ENCODE measurements at places on chromosomes 7 and 10.

- no peak for ATAC-seq
These were observed 68.7 kb downstream of the MBL2 start for GRCh38 chr10:52703898-52704297.

- no peak for ATAC-seq
These were observed 44.8 kb downstream of the CLIP2 start for GRCh38 chr7:74334030-74334429.

- no peak for ATAC-seq
These were observed 35.8 kb downstream of the PAX2 start for GRCh38 chr10:100781145-100781665.

DNA sequence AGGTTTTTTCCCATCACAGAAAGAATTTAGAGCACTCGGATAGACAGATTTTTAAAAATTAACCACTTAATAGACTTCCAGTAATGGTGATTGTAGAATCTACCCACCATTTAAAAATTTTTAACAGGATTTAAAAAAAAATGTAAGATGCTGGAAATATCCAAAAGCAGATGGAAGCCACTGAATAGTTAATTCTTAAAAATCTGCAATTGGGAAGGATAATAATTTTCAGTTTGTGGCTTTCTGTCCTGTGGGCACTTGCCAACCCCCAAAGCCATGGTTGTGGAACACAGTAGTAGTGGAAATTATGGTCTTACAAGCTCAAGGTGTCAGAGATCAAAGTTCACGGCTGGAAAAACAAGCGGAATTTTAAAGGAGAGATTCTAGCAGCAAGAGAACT lies 101.0 kb upstream of the SP4 start:
- no peak for ATAC-seq

DNA sequence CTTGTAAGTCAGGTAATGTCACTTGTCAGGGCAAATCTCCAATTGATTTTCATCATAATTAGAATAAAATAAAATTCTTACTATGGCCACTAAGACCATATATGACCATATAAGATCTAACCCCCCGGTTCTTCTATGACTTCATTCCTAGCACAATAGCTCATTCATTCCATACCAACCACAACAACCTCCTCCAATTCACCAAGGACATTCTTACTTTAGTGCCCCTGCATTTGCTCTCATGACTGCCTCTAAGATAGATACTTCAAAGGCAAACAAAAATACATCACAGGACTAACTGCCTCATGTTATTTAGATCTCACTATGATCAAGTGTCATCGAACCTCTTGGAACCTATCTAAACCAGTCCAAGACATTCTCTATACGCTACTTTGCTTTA lies 90.8 kb downstream of the SNX13 start:
- no peak for ATAC-seq

DNA sequence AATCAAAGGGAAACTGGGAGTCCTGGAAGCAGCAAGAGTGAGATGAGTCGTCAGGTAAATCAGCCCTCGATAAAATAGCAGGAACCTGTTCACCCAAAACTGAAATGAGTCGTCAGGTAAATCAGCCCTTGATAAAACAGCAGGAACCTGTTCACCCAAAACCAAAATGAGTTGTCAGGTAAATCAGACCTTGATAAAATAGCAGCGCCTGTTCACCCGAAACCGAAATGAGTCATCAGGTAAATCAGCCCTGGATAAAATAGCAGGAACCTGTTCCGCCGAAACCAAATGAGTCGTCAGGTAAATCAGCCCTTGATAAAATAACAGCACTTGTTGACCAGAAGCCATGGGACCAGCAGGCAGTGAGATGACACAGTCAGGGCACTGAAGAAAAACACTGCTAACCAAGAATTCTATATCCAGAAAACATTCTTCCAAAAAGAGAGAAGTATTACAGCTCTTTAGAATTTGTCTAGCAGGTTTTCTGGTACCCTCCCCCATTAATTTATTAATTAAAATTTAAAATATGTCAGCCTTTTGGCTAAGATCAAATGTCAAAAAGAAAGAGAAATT lies 3.4 kb upstream of the CYP2E1 start:
- ATAC-seq: no peak

- no peak for ATAC-seq
These were observed 50.3 kb upstream of the CHST15 start for GRCh38 chr10:124143721-124144120.

DNA sequence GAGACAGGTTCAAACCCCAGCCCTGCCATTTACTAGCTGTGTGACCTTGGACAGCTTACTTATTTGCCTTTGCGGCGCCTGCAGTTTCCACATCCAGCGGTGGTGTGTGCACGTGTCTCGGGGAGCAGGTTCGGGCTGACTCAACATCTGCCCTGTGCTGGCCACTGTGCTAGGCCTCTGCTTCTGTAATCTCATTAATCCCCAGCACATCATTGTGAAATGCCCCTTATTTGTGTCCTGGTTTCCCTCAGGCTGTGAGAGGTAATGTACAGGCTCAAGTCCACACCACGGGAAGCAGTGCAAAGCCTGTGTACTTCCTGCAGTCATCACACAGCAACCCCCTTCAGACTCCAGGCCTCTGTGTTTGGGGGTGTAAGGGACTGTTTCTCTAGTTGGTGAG lies 285.7 kb downstream of the RPS24 start:
- no peak for ATAC-seq

DNA sequence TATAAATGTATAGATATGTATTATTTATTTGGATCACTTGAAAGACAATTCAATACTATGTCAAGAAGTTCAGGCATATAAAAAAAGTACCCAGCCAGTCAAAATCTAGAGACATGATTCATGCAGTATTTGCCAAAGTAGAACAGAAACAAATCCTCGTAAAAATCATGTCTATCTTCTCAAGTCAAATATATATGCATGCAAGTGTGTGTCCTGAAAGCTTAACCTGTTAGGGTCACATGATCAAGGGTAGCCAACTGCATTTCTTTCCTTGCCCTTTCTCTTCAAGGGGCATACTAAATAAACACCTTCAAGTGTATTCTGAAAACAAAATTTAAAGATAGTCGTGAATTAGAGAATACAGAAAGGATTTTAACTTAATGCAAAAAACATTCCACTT lies 107.0 kb downstream of the HIBADH start:
- ATAC-seq: no peak

- ATAC-seq: no peak
These were observed 53.6 kb downstream of the DLD start for GRCh38 chr7:107944411-107945169.

- ATAC-seq: no peak
These were observed 57.7 kb upstream of the FAM20C start for GRCh38 chr7:134561-135256.

- ATAC-seq: no peak
These were observed 91.5 kb upstream of the CALN1 start for GRCh38 chr7:72503644-72504043.

DNA sequence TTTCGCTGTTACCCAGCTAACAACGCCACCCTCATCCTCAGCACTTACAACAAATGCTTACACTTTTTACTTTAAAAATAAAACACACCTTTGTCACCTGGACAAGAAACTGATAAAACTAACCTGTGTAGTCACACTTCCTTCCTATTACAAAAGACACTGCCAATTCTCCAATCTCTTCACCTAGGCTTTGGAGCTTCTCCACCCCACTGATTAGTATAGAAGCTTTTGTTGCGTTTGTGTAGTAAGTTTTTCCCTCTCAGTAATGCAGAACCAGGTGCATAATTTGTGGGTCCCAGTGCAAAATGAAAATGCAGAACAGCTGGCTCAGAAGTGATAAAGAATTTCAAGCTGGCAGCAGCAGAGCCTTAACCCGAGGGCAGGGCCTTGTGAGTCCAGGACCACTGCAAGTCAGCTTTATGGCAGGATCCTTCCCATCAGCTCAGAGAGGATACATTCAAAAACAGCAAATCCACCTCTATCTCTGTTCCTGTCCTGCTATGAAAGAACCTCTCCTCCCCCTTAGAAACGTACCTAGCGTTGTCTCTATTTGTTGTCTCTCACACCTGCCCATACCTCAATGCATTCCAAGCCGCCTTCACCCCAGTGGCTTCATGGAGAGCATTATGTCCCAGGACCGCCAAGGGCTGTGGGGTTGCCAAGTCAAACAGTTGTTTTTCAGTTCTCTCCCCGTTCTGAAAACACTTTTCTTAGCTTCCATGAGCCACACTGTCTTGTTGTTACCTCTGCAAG lies 40.3 kb upstream of the EGFR start:
- ATAC-seq: no peak

DNA sequence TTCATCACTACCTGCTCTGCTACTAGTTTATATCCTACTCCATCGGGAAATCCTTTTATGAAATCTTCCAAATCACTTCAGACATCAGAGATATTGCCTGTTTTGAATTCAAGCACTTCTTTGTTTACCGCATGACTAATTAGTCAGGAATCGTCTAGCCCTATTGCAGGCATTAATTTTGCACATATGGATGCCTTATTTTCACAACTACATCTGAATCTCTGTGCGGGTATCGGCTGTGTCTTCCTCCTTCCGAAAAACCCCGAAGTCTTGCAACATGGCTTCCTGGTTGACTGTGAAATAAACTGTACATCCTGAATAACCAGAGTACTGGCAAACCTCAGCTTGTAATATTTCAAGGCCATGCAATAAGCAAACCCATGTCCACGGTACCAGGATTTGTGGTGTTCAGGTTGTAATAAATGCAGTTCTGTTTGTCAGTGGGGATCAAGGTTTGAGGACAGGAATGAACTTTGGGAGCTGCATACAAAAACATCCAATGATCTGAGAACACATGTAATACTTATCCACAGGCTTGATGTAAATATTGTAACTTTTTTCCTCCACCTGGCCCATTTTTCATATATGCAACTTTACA lies 642.1 kb downstream of the PARD3 start:
- no peak for ATAC-seq

DNA sequence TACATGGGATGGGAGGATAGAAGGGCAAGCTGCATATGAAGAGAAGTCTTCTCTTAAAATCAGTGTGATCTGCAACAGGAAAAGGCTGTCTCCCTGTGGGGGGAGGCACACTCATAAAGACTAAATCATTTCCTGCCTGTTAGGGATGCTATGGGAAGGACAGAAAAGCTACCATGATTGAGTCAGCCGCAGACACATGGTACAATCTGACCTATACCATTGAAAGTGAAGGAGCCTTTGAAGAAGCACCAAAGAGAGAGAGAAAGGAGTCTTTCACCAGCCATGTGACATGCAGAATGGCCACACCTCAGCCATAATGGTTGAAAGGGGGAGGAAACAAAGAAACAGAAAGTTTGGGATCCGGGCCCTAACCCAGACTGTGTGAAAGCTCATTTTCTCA lies 29.1 kb downstream of the NUDCD3 start:
- ATAC-seq: peak; percentile 88

DNA sequence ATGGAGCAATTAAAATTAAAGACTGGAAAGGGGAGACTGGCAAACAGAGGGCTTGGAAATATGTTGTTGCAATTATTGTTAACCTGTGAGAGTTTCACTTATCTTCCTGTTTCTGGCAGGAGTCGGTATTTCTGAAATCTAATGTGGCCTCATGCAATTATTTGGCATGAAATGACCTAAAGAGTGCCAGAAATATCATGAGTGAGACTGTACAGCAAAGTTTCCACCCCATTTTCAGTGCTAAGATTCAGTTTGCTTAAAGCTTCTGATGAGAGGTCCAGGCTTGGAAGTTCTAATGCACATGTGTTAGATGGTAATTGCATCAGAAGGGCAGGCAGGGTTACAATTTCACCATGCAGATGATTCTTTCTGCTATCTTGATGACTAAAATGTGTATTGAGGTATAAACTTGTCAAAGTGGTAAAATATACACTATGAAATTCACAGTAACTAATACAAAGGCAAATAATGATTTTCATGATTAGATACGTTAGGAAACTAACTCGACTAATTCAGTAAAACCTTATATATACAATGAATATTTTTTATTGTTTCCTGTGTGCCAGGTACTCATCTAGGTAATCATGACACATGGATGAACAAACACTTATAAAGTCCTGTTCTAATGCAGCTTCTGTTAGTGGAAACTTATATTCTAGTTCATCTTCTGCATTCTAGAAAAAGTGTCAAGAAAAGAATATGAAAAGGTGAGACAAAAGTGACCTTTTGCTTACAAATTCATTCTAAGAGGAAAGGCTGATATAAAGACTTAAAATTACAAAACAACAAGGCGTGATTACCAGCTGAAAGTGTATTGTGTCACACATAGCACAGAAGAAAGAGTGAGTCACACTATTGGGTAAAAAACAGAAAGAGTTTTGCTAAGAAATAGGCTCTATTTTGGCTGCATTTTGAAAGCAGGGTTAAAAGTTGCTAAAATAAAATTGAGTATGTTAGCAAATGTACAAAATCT lies 533.4 kb upstream of the SEMA3D start:
- no peak for ATAC-seq

Measured in activated T-helper 17 cell treated with anti-CD3 and anti-CD28 coated beads, Interleukin-2, amount 50 U/mL, for 72 hours (primary cell).